Activated CD8-positive, alpha-beta T cell treated with anti-CD3 and anti-CD28 coated beads for 36 hours (primary cell): ENCODE measurements at places on chromosomes 6 and 20.

DNA sequence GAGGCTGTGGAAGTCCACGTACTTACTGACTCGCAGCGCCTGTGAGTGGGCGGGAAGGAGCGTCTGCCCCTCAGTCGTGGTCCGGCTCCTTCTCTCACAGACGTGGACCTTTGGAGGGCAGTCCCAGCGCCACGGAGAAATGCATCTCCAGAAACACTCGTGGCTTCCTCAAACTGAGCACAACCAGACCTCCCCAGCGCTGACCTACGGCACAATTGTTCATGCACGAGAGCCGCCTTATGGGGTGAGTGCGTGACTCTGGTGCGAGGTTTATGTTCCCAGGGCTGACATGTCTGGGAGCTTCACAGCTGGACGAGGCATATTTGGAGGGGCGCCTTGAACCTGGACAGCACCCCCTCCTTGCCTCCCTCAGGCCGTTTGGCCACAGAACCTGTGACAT lies 29.7 kb downstream of the FRMD1 start:
- no peak for DNase-seq

DNA sequence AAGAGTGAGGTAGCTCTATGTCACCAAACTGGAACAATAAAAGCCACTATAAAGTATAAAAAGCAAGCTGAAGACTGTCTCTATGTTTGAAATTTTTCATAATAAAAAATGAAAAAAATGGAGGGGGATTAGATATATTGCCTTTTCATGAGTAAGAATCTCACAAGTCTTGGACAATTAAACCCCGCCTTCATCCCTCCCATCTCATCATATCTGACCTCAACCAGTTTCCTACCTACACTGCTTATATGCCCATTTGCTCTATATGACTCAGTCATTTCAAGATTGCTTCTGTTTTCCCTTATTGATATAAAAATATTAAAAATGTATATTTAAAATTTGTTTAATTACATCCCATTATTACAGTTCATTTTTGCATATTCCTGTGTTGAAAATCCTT lies 2.9 kb upstream of the TRIM39 start:
- DNase-seq: peak; percentile 57

- no peak for DNase-seq
Observed at GRCh38 chr20:4371623-4372251, 350.0 kb upstream of the PRND start.

- no peak for DNase-seq
Observed at GRCh38 chr6:166005401-166005943, 162.2 kb downstream of the TBXT start.

DNA sequence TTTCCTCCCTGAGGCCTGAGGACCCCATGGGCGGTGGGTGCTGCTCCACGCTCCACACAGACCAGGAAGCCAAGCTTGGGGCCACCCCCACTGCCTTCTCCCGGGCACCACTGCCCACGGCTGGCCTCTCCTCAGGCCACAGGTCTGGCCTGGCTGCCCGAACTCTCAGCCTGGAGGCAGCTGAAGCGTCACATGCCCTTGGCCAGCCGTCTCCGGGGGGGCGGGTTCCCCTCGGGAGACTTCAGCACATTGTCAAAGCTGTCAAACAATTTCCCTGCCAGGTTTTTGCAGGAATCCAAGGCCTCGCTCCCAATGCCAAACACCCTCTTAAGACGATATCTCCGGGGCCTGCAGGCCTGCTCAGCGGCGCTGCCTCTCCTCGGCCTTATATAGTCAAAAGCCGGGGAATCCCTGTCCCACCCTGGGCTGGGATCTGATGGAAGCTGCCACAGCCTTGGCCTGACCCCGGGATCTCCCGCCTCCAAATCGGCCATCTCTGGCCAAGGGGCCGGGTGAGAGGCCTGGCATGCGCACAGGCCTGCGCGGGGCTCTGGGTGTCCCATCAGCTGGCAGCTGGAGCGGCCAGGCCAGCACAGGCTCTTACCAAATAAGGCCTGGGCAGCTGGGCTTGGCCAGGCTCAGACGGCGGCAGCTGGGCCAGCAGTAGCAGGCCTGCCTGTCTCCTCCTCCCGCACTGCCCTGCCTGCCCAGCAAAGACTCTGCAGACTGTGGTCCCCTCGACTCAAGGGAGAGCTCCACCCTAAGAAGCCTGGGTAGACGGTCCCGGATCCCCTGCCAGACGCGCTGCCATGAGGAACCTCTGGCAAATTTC lies 49.7 kb downstream of the RBM38 start:
- no peak for DNase-seq

DNA sequence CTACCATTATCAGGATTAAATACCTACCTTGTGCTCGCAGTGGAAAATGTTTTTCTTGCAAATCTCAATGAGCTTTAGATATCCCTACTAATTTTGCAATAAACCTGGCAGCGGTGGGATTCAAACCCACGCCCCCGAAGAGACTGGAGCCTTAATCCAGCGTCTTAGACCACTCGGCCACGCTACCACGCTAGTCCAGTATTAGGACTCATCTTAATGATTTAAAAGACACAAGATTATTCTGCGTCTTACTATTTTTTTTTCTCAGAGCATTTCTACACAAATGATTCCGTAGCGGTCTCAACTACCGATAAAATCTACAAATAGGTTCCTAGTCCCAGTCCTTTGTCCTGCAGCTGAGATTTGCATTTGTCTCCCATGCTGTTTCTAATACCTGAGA lies 35.2 kb upstream of the ZSCAN23 start:
- no peak for DNase-seq

DNA sequence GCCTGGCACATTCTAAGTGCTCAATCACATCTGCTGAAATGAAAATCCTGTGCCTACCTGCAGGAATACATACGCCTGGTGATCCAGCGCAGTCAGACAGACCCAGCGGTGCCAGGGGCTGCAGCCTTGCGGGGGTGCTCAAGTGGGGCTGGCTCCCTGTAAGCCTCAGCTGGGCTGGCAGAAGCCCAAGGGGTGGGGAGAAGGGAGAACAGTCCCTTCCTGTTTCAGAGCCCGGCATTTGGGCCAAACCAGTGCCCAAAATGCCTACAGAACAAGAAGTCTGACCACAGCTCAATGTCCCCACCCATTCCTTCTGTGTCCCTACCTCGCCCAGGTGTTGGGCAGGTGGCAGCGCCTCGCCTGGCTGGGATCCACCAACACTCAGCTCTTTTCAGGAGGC lies 22.6 kb downstream of the KCNK15 start:
- DNase-seq: no peak

DNA sequence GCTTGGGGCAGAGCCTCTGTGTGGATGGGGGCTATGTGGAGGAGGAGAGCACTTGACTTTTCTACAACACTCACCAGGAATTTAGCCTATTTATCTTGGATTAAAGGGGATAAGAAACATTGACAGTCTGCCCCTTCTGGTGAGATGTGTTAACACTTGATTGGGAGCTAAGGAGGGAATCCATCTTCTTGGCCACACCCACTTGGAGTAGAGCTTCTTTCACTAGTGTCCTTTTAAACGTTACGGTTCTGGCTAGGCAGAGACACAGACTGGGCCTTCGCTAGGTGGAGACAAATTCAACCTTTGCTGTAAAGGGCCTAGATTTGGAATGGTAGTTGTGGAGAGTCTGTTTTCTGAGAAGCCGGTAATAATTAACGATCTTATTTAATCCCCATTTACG lies 15.5 kb upstream of the TPBG start:
- no peak for DNase-seq

GRCh38 chr6:30260036-30260504 lies 46.9 kb upstream of the TRIM26 start:
- DNase-seq: peak; percentile 64

DNA sequence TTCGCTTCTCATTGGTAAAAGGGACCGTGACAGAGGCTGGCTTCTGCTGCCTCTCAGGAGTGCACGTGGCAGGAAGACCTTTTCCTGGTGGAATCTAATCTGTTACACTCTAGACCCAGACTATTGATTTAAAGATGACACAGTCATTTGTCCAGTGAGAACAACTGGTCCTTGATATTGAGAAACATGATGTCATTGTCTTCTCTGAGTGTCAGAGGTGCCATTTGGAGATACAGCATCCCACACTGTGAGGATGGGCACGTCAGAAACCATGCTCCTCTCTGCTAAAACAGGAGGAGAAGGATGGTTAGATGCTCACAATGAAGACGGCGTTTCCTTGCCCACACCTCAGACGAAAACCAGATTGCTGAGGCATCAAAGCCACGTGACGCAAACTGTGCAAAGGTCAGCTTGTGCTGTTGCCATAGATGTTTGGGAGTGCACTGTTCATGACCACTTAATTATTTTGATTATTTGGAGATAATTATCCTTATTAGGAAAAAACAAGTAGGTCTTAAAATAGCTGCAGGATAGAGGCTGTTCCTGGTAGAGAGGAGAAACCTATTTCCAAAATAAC lies 169.0 kb downstream of the SMOC2 start:
- DNase-seq: no peak

GRCh38 chr6:146664871-146665360 lies 66.1 kb downstream of the ADGB start:
- no peak for DNase-seq

DNA sequence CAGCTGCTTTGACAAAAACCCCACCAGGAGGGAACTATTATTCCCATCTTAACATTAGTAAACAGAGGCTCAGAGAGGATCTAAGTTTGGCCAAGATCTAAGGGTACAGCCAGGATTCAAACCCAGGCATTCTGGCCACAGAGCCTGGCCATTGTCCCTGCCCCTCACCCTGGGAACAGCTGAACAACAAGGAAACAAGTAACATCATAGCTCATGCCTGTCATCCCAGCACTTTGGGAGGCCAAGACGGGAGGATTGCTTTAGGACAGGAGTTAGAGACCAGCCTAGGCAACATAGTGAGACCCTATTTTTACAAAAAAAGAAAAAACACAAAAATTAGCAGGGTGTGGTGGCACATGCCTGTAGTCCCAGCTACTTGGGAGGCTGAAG lies 27.5 kb downstream of the TOX2 start:
- DNase-seq: no peak

DNA sequence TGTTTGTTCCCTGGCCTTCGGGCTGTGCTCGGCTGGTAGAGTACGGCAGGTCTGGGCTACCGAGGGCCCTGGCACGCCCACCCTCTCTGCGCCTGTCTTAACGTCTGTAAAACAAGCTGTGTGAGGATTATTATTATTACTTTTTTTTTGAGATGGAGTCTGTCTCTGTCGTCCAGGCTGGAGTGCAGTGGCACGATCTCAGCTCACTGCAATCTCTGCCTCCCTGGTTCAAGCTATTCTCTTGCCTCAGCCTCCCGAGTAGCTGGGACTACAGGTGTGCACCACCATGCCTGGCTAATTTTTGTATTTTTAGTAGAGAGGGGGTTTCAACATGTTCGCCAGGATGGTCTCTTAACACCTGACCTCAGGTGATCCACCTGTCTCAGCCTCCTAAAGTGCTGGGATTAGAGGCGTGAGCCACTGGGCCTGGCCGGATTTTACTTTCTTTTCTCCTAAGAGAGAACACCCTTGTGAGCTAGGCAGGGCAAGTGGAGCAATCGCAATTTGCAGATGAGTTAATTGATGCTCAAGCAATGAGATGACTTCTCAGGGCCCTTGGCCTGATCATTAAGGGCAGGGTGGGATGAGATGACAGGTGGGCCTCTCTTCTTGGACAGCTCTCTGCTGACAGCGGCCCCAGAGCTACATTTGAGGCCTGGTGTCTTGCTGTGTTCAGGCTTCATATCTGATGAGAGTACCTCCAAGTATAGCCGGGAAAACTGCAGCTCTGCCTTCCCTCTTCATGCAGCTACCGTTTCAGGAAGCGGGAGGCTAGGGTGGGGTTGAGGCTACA lies 859 bp upstream of the SMIM29 start:
- DNase-seq: no peak

- DNase-seq: no peak
Observed at GRCh38 chr20:44183282-44183681, 3.7 kb downstream of the JPH2 start.

DNA sequence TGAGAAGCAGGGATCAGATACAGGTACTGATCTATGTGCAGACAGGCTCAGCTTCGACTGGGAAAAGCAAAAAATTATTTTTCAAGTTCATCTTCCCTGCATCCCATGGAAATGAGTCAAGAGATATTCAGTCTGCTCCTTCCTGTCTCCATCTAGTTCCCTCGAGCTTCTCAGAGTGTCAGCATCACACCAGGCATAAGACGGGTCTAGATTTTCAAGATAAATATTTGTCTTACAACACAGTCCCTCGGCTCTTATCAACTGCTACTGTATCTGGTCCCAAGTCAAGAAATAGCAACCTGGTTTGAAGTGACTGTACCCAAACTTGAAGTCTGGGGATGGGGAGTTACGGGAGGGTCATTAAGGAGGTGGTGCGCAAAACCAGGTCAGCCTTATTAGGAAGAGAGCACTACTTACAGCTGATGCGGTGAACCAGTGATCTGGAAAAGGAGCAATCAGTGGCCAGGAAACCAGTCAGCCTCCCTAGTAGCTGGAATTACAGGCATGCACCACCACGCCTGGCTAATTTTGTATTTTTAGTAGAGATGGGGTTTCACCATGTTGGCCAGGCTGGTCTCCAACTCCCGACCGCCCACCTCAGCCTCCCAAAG lies 29.7 kb downstream of the ZMYND8 start:
- DNase-seq: no peak

GRCh38 chr20:19699180-19699971 lies 58.7 kb upstream of the RIN2 start:
- no peak for DNase-seq

GRCh38 chr20:62843656-62844055 lies 18.0 kb downstream of the TCFL5 start:
- no peak for DNase-seq

- peak; percentile 86 for DNase-seq
Observed at GRCh38 chr6:498795-499231, 107.3 kb downstream of the IRF4 start.

GRCh38 chr6:121573481-121573880 lies 138.0 kb downstream of the GJA1 start:
- DNase-seq: no peak

- DNase-seq: no peak
Observed at GRCh38 chr20:23234311-23235078, 116.1 kb upstream of the NXT1 start.

DNA sequence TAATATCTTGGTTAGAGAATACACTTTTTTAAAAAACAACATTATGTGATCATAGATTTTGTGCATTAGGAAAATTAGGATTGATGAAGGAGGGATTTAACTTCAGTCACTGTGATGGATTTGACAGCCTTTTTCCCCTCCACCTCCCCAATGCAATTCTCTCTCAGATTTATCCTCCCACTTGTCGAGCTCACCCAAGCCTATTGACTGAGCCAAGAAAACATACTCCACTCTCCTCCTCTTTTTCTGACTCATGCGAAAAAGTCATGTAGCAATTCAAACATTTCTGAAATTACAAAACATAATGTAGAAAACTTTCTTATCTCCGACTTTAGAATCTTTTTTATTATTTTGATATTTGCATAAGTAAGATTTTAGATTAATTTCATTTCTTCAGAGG lies 24.1 kb downstream of the KLHL32 start:
- DNase-seq: no peak

- no peak for DNase-seq
Observed at GRCh38 chr6:149942461-149942829, 631 bp downstream of the ULBP2 start.

- no peak for DNase-seq
Observed at GRCh38 chr6:31686483-31686882, 5.6 kb upstream of the LY6G5C start.

GRCh38 chr6:123352279-123352678 lies 284.5 kb downstream of the TRDN start:
- no peak for DNase-seq

GRCh38 chr6:153511896-153512496 lies 380.9 kb upstream of the RGS17 start:
- DNase-seq: no peak
